Activated T-cell treated with anti-CD3 and anti-CD28 coated beads, Interleukin-2, amount 50 U/mL, for 48 hours (primary cell): ENCODE measurements at places on chromosomes 12 and 14.

DNA sequence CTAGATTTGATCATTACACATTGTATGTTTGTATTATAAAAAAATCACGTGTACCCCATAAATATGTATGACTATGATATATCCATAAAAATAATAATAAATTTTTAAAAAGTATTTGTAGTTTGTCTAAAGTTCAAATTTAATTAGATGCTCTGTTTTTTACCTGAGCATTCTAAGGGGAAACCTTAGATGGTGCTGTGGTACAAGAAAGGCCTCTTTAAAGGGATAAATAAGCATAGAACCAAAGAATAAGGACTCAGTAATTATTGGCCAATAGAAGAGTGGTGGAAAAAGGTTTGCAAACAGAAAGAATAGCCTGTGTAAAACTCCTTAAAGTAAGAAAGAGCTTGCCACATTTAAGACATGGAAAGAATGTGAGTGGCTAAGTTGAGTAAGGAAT, 580.1 kb upstream of the SEL1L start:
- DNase-seq: no peak

DNA sequence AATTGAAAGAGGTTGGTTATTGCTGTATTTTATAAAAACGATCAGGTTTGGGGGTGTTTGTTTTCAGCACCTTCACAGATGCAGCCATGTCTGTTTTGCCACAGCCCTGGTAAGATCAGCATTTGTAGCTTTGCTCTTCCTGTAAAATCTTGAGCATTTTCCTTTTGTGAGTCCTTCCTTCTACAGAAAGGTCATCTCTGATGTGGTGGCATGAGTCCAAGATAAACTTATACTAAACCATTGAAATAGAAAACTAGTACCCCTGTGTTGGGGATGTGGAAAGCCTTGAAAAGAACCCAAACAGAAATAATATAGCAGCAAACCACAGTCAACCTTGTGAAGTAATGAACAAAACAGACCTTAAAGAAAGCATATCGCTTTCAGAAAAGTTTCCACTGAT, 85.5 kb downstream of the TGFB3 start:
- DNase-seq: no peak

GRCh38 chr14:40028991-40029390, 596.8 kb upstream of the FBXO33 start:
- no peak for DNase-seq

- no peak for DNase-seq
Measured at GRCh38 chr14:69038455-69039287, 59.6 kb upstream of the ACTN1 start.

DNA sequence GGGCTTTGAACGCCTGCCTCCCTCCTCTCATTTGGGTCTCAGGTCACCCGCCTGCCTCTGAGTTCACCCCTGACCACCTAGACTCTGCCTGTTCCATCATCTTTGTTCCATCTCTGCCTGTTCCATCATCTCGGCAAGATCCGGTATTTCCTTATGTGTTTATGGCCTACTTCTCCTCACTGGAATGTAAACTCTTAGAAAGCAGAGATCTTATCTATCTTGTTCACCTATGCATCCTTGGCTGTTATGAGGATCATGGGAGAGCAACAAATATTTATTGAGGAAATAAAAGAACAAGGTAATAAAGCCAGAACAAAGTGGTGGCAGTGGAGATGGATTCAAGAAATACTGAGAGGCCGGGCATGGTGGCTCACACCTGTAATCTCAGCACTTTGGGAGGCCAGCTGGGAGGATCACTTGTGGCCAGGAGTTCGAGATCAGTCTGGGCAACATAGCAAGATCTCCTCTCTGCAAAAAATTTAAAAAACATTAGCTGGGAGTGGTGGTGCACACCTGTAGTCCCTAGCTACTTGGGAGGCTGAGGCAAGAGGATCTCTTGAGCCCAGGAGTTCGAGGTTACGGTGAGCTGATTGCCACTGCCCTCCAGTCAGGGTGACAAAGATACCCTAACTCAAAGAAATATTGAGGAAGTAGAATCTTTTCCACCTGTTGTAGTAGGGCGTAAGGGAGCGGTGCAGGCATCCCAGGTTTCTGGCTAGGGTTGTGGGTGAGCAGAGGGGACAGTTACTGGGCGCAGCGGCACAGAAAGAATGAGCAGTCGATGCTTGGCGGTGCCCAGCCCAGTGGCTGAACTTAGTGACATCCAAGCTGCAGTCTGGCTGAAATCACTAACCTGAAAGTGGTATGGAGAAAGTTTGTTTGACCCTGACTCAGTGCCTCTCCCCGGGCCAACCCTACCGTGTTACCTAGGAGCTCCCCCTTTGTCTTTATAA, 1.7 kb upstream of the KLC1 start:
- DNase-seq: no peak

GRCh38 chr12:66279123-66279712, 23.1 kb upstream of the HELB start:
- peak; percentile 47 for DNase-seq

DNA sequence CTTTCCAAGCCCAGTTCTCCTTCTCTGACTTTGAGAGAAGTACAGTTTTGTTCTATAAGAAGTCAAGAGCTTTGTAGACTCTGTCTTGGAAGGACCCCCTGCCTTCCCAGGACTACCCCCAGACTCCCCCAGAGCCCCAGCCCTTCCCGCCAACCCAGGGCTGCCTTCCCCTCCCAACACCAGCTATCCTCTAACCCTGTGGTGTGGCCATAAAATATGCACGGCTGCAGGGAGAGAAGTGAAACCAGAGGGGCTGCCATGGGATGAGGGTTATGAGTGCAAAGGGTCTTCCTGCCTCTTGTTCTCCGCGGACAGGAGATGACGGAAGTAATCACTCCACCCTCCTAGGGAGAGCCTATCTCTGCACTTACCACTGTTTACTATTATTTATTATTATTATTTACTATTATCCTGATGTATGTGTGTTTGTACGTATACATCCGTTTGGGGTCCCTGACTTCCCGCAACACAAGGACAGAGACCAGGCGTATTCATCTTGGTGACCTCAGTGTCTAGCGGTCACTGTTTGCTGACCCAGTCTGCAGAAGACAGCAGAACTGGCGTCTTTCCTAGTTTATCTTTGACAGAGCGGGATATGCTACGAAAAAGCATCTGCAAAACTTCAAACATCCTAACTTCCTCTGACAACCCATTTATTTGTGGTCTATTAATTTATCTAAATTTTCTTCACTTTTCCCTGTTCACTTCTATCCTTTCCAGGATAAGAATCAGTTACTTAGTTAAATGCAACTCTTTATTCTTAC, 3.5 kb upstream of the SCNN1A start:
- no peak for DNase-seq

DNA sequence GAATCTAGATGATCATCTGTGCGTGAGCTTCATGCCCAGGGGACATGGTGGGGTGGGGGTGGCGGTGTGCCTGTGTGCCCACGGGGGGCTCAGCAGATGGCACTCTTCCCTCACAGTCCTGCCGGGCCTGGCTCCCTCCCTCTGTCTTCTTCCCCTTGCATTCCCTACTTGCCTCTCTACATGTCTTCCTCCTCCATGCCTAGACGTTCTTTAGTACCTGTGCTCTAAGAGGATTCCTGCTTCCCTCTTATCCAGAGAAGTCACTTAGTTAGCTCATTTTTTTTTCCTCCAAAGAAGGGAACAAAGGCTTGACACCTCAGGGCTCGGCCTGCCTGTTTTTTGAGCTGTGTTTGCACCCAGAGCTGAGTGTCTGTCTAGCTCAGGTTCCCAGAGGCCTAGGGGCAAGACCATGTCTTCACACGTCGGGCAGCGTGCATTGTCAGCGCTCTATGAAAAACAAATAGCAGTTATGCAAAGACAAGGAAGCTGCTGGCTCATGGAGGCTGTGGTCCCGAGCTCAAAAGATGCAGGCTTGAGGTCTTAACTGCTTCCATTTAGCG, 48.8 kb downstream of the NINJ2 start:
- DNase-seq: peak; percentile 53

GRCh38 chr12:74619084-74619483, 81.4 kb downstream of the ATXN7L3B start:
- DNase-seq: no peak

GRCh38 chr12:82426081-82426480, 67.8 kb downstream of the METTL25 start:
- DNase-seq: no peak

- no peak for DNase-seq
Measured at GRCh38 chr14:30195941-30196340, 268.3 kb upstream of the PRKD1 start.

GRCh38 chr12:5348491-5348890, 83.4 kb upstream of the NTF3 start:
- DNase-seq: no peak

DNA sequence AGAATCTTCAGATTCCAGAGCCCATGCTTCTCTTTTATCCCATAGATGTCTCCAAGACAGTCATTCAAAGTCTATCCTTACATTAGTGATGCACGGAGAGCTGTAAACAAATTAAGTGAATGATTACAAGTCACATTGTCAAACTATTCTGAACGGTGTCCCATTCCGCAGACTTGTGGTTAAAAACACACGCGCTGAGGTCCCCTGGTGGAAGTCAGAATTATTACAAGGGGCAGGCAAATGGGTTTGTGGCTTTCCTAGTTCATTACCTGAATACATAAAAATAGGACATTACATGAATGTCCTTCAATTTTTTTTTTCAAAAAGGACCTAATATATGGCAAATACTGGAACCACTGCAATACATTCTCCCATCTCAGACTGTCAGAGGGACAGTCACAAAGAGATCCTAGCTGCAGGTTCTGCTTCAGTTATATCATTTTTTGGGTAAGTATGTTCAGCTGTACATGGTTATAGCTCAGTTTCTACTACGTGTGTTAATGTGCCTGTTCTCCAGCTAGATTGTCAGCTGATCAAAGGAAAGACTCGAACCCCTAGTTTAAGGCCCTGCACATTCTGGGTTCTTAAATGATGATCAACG, 53.1 kb upstream of the STON2 start:
- DNase-seq: peak; percentile 65

- DNase-seq: no peak
Measured at GRCh38 chr12:45425426-45425825, 209.5 kb downstream of the ANO6 start.

- no peak for DNase-seq
Measured at GRCh38 chr14:92789457-92790089, 4.5 kb upstream of the GOLGA5 start.

- DNase-seq: no peak
Measured at GRCh38 chr14:34336501-34336900, 125.5 kb downstream of the SPTSSA start.

DNA sequence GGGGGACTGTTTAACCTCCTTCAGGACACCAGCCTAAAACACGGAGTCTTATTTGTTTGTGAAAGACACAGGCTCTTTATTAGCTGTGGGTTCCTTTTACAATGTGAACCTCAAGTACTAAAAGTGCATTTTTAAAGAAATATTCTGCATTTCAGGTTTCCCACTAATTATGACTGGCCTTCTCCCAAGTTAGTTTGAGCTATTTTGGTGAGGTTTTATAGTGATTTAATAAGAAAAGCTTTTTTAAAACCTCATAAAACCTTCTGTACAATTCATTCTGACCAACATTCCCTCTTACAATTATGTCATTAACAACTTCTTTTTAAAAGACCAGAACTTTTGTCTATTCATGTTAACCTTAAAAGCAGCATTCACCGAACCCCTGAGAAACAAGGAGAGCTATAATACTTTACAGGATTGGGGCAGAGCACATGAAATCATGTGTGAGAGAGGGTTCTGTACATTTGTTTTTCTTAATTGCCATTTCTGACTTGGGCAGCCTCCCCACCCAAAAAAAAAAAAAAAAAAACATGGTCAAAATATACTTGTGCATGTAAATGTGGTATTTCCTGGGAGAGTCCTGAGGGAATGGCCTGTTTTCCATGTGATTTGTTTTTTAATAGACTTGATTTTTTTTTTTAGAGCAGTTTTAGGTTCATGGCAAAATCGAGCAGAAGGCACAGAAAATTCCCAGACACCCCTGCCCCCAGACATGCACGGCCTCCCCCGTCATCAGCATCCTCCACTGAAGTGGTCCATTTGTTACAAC, 169.5 kb downstream of the CHST11 start:
- no peak for DNase-seq

GRCh38 chr14:89325299-89325883, 91.6 kb downstream of the FOXN3 start:
- DNase-seq: no peak

DNA sequence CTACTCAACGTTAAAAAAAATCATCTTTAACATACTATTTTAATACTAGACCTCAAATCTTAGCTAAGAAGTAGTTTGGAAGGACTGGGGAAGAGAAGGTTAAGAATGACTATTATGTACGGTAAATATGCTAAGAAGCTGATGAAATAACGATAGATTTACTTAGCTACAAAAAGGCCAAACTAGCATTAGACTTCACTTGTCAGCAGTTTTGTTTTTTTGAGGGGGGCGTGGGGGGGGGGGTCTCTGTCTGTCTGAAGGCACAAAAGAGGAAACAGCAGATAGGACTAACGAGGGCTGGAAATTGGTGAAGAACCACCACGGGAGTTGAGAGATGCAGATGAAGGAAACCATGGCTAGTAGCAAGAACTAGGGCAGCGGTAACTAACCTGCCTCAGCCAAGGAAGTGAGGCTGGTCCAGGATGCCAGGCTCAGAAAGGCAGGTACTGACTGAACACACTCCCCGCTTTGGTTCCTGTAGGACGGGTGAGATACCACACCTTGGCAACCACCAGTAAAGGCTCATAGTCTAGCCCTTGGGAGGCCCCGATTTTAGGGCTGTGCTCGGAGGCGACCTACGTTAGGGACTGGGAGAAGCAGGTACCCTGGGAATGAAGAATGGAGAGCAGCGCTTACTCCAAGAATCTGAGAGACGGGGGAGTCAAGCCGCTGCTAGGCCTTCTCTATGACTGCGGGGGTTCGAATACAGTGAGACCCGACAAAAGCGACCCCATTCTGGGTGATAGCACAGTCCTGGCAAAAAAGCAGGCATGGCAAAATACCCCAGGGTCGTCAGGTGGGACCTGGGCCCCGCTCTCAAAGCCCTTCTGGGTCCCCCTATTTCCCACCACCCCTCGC, 675 bp downstream of the NEDD8 start:
- no peak for DNase-seq

DNA sequence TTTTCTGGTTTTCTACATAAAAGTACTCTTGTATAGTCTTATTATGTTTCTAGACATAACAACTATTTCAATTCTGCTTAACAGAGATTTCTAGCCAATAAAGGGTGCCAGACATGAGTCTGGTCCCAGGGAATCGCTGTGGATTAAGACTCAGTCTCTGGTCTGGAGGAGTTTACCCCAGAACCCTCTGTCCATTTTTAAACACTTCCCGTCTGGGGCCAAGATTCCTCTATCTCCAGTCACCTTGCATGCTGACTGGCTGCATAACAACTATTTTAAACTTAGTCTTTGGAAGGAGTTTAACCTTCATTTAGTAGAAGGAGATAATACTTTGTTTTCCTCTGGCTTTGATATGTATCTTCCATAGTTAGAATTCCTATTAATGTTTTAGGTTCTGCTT, 163.1 kb upstream of the IFNG-AS1 start:
- DNase-seq: no peak

DNA sequence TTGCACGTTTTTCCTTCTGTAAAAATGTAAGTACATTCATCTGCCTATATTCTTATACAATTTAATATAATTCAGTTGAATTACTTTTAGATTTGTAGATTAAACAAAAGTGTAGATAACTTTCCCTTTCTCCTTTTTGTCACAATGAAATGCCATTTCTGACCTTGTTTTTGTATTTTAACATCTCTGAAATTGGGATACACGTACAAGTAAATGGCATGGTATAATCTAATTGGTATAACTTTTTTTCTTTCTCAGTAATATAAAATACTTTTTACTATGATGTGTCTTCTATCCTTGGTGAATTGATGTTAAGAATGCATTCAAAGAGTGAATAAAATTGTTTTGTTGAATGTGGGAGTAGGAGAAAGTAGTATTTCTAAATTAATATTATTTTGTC, 210.0 kb downstream of the ERC1 start:
- no peak for DNase-seq

- DNase-seq: no peak
Measured at GRCh38 chr12:92469837-92470236, 233.0 kb upstream of the PLEKHG7 start.
